ENCODE measurements at places on chromosomes 2 and 18. TPM values are rescaled to one million over a fixed set of nuclear protein-coding genes. Genes with fewer than 3 reads are reported as not detected.

CFAP53 gene
- total RNA-seq, result 0.27 TPM

RGPD3 gene
- total RNA-seq, result 0.27 TPM

DLX2 gene
- total RNA-seq, result 0.16 TPM

FMNL2 gene
- total RNA-seq, result 4.0 TPM

DNAJC5G gene
- total RNA-seq, result not detected

DNA sequence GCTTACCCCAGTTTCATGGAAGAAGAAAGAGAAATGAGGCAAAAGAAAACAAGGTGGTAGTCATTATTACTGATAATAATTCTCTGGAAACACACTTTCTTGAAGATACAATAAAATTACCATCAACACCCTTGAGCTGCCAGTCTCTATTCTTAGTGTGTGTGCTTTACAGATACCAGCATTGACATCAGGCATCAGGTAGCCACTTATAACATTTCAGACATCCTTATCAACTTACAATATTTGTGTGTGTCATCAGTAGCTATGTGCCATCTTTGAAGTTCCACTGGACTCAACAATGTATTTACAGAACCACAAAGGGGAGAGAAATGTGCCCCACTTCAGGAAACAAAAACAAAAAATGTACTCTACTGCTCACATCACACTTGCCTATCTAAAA lies 62.1 kb downstream of the TCF4 start:
- H3K36me3 ChIP-seq, result no peaks in the 10 kb centered on the region
- H3K27ac ChIP-seq, result no peak overlapping the region
- no peaks in the 10 kb centered on the region for H3K27me3 ChIP-seq
- H3K4me3 ChIP-seq, result no peak overlapping the region
- peaks cover 4% of the 10 kb centered on the region for H3K4me1 ChIP-seq
- no peak for DNase-seq

GRCh38 chr2:172226244-172227061 lies 123.8 kb upstream of the DLX2 start:
- DNase-seq, result no peak
- no peak overlapping the region for H3K4me3 ChIP-seq
- peaks cover 25% of the 10 kb centered on the region for H3K27me3 ChIP-seq
- no peaks in the 10 kb centered on the region for H3K4me1 ChIP-seq
- no peak overlapping the region for H3K27ac ChIP-seq

GRCh38 chr2:128541448-128541847 lies 222.8 kb upstream of the HS6ST1 start:
- no peak overlapping the region for H3K4me3 ChIP-seq
- H3K4me1 ChIP-seq, result no peaks in the 10 kb centered on the region
- H3K27ac ChIP-seq, result no peak overlapping the region

DNA sequence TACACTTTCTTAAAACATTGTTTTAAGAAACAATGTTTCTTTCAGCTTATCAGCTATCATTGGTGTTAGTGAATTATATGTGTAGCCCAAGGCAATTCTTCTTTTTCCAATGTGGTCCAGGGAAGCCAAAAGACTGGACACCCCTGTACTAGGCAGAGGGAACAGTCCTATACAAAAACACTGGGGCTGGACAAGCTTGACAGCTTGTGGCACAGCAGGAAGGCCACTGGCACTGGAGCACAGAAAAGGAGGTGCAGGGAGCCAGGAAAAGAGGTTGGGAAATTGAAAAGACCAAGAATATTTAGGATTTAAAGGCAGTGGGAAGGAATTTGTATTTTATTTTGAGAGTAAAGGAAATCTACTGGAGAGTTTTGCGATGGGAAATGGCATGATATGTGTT lies 47.7 kb downstream of the SRD5A2 start:
- no peaks in the 10 kb centered on the region for H3K4me1 ChIP-seq
- H3K4me3 ChIP-seq, result no peak overlapping the region
- H3K36me3 ChIP-seq, result no peaks in the 10 kb centered on the region
- H3K27me3 ChIP-seq, result peaks cover 21% of the 10 kb centered on the region

- no peak overlapping the region for H3K4me3 ChIP-seq
- no peak overlapping the region for H3K27ac ChIP-seq
Measured at GRCh38 chr2:165852394-165852793, 58.3 kb upstream of the GALNT3 start.

All from activated B cell treated with CpG ODN at 0.5 μM for 24 hours (primary cell).